ENCODE measurements at places on chromosomes 12 and 14.

- no peak for DNase-seq
Observed at GRCh38 chr12:80001562-80001961, 66.7 kb upstream of the PPP1R12A start.

DNA sequence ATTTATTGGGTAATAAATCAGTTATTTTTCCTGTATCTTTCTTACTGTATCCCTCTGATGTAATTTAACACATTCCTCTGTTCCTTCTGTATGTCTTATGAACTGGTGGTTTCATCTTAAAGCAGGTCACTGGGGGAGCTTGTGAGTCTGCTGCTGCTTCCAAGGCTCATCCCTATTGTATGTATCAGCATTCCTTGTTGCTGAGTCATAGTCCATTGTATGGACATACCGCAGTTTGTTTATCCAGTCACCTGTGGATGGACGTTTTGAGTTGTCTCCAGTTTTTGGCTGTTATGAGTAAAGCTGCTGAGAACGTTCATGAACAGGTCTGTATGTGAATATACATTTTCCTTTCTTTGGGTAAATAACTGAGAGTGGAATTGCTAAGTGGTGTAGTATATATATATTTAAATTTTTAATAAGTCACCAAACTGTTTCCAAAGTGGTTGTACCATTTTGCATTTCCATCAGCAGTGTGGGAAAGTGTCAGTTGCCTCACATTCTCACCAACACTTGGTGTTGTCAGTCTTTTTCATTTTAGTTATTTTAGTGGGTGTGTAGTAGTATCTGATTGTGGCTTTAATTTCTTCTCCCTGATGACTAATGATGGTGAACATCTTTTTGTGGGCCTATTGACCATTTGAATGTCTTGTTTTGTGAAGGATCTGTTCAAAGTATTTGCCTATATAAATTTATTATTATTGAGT, 82.7 kb downstream of the BEGAIN start:
- no peak for DNase-seq

DNA sequence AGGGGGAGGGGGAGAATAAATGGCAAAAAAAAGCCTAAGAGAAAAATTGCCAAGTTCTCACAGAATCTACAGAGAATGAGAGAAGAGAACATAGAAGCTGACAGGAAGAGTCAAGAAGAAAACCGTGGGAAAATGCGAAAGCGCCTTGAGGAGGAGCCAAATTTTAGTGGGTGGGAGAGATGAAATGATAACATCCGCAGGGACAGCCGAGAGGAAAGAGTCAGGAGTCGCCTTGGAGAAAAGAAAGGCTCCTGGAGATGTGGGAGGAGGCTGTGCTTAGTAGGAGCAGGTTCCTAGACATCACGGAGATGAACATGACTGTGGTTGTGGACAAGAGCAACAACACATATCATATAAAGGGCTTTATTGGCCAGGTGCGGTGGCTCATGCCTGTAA, 49.4 kb downstream of the PHLDA1 start:
- DNase-seq: no peak

DNA sequence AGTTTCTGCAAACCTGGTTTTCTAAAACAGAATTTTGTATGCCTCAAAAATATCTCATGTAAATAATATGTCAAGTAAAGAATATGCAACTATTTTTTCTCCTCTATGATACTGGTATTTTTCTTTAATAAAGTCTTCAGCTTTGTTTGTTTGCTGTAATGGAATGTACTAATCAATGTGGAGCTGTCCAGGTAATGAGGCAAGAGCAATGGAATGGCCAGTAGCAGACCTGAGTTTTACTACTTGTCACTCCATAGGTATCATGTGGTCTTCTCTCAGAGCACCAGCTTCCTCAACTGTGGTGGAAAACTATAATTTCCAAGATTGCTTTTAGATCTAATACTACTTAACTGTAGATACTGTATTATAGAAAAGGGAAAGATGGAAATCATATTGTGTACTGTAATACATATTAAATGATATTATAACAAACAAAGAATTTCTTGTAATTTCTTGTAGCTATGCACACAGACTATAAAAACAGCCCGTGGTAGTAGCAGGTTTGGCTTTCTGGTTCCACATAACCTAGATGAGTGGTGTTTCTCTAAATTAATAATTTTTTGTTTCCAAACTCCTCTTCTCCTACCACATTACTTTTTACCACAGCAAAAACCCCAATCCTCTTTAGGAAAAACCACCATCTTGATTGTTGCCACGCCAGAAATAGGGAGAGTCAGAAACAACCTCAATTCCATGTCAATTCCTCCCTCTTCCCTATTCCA, 70.6 kb downstream of the KIF21A start:
- no peak for DNase-seq

GRCh38 chr14:51167587-51168214, 72.3 kb upstream of the TMX1 start:
- no peak for DNase-seq

GRCh38 chr12:124780752-124781685, 82.6 kb downstream of the SCARB1 start:
- no peak for DNase-seq

DNA sequence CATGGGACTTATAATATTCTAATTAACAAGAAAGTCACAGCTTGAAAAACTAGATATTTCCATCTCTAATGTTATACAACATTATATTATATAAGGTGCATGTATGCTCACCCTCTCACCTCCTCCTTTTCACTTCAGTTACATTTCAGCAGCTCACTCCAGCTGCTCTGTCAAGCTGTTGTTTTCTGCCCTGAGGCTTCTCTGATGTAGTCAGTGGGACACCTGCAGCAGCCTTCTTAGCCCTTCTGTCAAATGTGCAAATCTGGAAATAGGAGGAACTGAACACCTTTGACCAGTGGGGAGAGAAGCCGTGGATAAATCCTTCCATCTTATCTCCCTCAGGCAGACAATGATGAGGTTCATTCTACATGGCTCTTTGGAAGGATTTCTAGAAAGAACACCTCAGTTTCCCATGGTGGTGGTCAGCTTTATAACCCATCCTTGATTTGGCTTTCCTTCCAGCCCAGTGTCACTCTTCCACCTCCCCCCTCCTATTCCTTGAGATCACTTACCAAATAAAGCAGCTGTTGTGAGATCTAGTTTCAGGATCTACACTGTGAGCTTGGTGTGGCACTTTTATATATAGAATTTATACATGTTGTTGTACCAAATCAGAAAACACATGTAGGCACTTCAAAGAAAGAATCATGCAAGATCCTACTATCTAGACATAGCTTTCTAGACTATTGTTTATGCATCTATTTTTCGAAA, 79.6 kb upstream of the STK38L start:
- DNase-seq: no peak

GRCh38 chr12:12081836-12082497, 11.2 kb downstream of the BCL2L14 start:
- DNase-seq: no peak

DNA sequence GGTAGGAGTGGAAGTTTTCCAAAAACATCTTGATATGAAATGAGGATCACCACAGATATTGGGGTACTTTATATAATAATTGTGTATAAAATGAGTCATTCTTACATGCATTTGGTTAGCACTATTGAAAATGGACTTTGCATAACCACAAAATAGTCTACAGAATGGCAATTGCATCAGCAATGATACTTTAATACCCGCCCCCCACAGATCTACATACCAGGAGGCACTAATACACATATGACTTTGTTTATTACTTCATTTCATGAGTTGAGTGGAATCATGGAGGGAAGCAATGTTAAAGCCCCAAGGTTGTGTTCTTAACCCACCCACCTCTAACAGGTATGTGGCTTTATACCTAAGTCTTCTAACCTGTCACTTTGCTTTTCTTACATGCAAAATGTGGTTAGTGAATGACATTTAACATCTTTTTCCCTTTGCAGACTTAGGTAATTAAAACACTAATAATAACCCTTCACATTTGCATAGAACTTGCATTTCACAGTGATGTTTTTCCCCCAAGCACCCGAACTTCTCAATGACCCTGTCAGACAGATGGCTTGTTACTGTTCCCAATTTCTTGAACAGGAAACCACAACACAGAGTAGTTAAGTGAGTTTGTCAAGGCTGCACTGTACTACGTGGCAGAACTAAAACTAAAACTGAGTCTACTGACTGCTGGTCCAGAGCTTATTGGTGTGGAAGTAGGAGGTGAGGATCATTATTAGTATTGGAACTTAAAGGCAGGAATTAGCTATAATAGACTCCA, 101.9 kb downstream of the NPAS3 start:
- no peak for DNase-seq

GRCh38 chr12:130286041-130286440, 51.6 kb upstream of the PIWIL1 start:
- no peak for DNase-seq

- DNase-seq: no peak
Observed at GRCh38 chr14:103630364-103631108, 1.5 kb downstream of the KLC1 start.

- no peak for DNase-seq
Observed at GRCh38 chr12:47776471-47777143, 3.6 kb downstream of the SLC48A1 start.

DNA sequence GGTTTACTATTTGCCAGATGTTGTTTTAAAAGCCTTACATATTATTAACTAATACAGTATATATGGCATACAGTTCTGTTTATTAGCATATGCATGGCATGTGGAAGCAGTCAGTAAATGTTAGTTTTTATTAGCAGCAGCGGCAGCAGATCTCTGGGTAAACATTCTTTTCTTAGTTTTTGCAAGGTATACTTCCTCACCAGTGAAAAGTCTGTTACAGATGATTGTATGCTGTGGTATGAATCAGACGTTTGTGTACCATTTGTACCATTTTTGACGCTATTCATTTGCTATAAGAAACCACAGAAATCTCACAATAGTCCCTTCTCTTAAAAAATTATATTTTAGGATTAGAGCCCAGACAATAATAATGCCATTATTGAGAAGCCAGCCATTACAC, 17.8 kb downstream of the STK38L start:
- DNase-seq: no peak

DNA sequence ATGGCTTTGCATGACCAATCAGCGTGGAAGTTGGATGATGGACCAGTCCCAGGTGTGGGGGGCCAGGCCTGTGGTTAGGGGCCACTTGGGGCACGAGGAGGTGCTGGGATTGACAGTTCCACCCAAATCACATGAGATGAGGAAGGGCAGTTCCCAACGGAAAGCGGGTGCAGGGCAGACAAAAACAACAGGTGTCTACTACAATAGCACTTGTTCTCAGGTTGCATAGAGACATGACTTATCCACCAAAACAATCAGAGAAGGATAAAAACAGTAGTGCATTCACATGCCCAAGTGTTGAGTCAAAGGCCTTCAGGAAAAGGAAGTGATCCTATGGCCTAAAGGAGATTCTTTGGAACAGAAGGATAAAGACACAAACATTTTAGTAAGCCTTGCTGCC, 14.6 kb upstream of the EIF2B2 start:
- DNase-seq: no peak

DNA sequence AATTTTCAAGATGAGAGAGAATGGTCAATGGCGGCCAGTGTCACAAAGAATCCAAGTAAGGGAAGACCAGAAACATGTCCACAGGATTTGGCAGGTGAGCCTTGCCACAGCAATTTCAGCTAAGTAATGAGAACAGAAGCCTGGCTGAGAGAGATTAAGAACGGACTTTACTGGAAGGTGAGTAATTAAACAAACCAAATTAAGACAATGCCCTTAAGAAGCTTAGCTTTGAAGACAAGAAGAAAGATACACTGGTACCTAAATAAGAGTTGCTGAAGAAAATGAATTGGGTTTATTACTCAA, 145.4 kb upstream of the PLEKHG7 start:
- DNase-seq: no peak

DNA sequence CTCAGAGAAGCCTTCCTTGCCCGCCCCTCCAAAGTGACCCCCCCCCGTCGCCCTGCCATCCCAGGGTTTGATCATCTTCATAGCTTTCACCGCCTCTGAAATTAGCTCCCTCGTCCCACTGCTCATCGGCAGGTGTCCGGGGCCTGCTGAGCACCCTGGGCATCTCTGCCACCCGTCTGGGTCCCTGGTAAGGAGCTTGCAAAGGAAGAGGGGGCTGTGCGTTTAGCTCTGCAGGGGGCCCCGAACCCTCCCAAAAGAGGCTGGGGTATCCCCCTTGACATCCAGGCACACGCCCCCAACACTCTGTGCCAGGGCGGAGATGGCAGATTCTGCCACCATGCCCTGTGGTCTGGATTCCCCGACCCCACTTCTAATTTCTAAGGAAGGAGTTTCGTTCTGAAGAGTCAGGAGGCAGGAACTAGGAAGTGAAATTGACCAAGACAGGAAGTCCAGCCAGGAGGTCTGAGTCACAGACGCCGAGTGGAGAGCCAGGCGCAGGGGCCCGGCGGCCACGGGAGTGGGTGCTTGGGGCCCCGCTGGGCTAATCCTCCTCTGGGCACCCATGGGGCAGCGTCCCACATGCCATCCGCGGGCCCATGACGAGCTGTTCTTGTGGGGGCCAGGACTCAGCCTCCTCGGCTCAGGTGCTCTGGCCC, 95.7 kb downstream of the RFLNA start:
- DNase-seq: no peak

- peak; percentile 73 for DNase-seq
Observed at GRCh38 chr14:20609215-20610001, 18.2 kb upstream of the RNASE12 start.

DNA sequence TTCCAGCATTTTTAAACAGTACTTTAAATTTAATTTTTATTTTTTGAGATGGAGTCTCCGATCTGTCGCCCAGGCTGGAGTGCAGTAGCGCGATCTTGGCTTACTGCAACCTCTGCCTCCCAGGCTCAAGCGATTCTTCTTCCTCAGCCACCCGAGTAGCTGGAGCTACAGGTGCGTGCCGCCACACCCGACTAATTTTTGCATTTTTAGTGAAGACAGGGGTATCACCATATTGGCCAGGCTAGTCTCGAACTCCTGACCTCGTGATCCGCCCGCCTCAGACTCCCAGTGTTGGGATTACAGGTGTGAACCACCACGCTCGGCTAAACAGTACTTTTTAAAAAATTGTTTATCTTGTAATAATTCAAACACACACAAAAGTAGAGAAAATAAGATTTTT, 4.2 kb upstream of the FOXJ2 start:
- no peak for DNase-seq

- no peak for DNase-seq
Observed at GRCh38 chr12:116529048-116529447, 30.1 kb upstream of the MAP1LC3B2 start.

- no peak for DNase-seq
Observed at GRCh38 chr14:65472189-65472588, 59.7 kb downstream of the FUT8 start.

DNA sequence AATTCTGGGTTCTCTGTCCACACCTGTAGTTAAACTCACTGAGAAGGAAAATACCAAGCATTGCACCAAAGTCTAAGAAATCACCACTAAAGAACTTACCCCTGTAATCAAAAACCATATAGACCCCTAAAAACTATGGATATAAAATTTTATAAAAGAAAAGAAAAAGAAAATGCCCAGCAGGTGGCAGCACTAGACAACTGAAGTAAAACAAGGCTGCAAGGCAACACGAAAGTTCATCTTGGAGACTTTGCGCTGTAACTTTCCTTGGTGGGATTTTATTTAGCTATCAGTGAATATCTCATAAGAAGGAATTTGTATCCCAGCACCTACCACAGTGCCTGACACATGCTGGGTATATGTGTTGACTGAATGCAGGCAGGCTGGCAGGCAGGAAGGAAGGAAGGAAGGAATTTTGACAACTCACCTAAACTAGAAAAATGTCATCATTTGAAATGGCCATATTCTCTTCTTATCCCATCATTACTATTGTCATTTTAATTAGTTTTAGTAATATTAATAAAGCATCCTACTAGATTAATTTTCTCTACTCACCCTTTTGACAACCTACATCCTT, 68.2 kb upstream of the ETV6 start:
- DNase-seq: peak; percentile 70

Data from DND-41 (cell line).